NCI-H446 (cell line): ENCODE measurements at places on chromosomes 2 and 18.

- no peak for DNase-seq
Measured at GRCh38 chr2:203637471-203638167, 68.8 kb upstream of the CD28 start.

GRCh38 chr2:30373881-30374302 lies 73.2 kb upstream of the LCLAT1 start:
- no peak for DNase-seq

- DNase-seq, result no peak
Measured at GRCh38 chr2:88451811-88452564, 505 bp downstream of the FOXI3 start.

GRCh38 chr2:20106746-20107145 lies 55.3 kb upstream of the LAPTM4A start:
- no peak for DNase-seq

DNA sequence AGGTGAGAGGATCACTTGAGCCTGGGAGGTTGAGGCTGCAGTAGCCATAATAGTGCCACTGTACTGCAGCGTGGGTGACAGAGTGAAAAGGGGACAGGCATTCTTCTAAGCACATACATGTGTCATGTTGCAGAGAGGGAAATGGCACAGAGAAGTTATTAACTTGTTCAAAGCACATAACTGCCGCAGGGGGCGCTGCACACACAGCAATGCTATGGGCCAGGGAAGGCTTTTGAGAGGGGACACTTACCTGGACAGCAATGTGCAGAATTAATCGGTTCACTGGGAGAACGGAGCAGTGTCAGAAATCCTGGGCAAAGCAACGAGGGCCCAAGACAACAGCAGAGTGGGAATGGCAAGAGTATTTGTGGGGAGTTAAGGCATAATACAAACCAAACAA lies 2.4 kb downstream of the SCYGR8 start:
- no peak for DNase-seq

DNA sequence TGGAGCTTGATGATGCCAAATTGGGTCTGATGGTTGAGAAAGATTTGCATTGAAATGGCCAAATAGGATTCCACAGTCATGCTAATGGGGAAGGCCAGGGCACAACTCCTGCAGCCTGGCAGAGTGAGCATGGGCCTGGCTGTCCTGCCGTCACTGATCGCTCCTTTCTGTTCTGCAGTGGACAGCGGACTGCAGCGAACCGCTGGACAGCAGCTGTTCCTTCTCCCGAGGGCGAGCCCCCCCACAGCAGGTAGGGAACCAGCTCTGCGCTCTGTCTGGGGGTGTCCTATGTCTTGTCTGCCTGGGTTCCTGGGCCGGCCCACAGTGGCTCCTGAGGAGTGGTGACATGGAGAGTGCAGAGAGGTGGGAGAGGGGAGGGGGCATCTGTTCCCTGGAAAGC lies 97.6 kb downstream of the CTIF start:
- no peak for DNase-seq

DNA sequence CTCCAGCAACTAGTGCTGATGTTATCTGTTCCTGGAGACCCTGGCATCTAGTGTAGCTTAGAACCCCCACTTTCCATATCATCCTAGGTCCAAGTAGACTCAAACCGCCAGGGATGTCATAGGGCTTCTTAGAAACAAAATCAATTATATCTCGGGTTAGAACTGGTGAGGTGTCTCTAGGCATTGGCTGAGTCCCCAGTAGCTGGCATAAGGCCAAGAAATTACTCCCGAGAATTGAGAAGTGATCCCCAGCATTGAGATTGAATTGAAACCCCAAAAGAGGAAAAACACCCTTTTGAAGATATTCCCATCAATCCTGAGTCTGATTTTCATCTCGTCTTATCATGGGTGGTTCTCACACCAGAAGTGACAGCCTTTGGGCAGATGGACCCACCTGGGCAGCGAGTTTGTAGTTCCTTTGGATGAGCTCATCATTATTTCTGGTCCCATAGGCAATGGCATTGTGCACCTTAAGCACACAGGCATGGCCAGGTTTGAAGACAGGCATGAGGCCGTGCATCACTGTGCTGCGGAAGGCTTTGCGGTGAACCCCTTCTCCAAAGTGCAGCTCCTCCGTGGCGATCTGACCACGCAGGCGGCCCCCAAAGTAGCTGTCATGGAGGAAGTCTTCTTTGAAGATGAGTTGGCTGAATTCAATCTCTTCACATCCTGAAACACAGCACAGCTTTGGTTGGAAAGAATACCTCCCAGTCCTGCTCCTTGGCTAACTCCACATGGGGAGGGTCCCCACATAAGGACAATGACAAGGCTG lies 112.2 kb downstream of the ALPK2 start:
- DNase-seq, result no peak

DNA sequence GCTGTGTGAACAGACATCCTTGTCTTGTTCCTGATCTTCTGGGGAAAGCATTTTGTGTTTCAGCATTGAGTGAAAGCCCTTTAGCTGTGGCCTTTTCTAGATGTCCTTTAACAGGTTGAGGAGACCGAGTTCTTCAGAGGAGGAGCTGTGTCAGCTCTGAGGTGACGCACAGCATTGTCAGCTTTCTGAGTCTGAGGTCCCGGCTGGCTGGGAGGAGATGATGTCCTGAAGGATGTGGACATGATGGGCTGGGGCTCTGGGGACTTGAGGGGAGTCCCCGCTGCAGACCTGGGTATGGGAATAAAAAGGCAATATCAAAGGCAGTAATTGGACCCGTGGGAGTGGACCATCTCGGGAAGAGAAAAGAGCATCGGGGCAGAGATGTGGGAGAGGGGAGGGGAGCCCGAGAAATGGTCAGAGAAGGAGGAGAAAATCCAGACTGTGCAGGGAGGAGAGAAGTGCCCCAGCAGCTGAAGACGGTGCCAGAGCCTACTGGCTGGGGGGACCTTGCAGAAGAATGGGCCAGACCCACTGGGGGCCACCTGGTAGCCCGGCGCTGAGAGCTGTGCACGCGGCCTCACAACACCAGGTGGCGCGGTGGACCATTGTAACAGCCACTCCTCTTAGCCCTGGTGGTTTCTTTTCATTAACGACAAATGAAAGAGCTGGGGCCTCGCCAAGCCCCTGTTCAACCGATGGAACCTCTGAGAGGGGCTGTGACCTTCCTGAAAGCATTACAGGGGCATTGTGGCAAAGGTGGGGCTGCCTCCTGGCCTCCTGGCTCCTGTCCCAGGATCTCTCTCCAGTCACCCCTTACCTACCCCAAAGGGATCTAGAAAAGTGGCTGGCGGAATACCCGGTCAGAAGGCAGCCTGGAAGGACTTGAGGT lies 61.6 kb downstream of the ST3GAL5 start:
- DNase-seq, result peak; percentile 24

DNA sequence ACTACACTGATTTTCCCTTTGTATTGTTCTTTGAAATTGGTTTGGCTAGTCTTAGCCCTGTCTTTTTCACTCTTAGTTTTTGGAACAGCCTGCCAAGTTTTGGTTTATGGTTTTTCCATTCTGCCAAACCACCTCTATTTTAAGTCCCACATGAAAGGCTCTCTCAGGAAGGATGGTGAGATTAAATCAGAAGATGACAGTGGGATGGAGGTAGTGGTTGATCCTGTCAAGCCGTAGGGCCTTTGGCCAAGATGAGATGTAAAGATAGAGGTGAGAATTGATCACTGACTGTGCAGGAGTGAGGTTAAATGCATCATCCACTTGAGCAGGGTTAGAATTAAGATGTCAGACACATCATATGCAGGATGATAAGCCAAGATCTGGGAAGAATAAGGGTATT lies 948.5 kb downstream of the SLC4A3 start:
- DNase-seq, result no peak
